ENCODE measurements at places on chromosomes 5 and 9.

DNA sequence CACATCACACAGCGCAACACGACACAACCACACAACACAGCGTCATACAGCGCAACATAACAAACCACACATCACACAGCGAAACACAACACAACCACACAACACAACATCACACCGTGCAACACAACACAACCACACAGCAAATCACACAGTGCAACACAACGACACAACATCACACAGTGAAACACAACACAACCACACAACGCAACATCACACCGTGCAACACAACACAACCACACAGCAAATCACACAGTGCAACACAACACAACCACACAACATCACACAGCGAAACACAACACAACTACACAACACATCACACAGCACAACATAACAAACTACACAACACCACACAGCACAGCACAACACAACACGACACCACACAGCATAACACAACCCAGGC is 40.4 kb upstream of the PTCH1 start:
- DNase-seq = no peak

- no peak for DNase-seq
Measured at GRCh38 chr5:980966-981365, 27.6 kb upstream of the NKD2 start.

DNA sequence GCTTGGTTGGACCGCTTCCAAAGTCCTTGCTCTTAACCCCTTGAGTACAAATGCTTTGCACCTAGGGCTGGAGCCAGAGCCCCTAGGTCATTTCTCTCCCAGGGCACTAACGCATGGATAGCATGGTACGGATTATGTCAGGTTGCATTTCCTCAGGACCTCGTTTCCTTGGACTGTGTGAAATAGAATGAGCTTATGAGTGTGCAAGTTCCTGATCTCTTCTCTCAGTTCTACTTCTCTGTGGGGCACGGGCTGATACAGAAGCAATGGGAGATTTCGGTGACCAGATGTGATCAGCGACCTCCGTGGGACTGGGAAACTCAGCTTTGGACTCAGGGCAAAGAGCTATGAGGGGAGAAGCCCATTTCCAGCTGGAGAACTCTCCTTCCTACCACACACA is 14.2 kb downstream of the SPARC start:
- DNase-seq = no peak

DNA sequence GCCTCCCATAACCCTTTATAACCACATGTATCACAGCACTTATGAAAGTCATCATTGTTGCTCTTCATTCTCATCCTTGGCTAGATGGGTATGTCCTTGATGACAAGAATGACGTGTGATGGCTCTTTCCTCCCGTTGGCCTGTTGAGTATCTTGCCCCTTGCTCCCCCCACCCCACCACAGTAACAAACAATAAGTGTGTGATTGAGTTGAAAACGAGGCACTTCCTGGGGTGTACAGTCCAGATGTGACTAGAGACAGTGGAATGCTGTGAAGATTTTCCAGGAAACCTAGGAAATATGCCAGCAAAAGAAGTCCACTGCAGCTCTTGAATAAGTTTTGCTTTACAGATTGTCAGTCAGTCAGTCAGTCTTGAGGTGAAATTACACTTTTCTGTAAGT is 262.5 kb downstream of the ELAVL2 start:
- DNase-seq = no peak

DNA sequence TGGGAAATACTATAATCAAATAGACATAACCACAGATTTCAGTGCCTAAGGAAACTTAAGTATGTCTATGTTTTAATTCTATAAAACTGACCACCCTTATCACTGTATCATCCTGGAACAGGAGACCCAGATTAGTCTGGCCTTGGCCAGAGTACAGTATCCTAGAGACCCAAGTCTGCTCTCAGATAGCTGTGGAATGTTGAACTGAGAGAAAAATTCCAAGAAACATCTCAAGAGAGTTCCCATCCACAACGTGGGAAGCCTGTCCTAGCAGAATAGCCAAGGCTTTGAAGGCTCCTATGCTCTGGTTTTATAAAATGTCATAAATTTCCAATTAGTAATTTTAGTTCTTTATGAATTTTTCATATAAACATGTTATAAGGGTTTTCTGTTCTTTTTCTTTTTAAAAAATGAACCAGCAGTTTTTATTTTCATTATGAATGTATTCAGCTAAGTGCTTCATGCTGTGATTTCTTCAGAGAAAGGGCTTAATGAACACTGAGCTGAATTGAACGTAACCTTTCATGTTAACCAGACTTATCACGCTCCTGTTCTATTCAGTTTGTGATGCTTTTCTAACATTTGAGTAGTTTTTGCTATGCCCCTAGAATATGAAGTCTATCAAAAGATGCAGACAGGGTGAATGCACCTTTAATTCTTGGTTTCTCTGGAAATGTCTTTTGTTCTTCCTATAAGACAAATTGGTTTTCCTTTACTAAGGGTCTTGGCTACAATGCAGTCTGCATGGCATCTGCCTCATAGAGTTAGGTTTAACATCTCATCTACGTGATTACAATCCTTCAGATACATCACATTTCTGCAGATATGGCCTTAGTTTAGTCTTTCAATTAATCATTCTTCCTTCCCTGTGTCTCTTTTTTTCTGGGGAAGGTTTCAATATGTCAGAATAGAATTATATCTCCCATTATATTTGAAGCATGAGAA is 230.8 kb downstream of the CYLC2 start:
- DNase-seq = no peak

DNA sequence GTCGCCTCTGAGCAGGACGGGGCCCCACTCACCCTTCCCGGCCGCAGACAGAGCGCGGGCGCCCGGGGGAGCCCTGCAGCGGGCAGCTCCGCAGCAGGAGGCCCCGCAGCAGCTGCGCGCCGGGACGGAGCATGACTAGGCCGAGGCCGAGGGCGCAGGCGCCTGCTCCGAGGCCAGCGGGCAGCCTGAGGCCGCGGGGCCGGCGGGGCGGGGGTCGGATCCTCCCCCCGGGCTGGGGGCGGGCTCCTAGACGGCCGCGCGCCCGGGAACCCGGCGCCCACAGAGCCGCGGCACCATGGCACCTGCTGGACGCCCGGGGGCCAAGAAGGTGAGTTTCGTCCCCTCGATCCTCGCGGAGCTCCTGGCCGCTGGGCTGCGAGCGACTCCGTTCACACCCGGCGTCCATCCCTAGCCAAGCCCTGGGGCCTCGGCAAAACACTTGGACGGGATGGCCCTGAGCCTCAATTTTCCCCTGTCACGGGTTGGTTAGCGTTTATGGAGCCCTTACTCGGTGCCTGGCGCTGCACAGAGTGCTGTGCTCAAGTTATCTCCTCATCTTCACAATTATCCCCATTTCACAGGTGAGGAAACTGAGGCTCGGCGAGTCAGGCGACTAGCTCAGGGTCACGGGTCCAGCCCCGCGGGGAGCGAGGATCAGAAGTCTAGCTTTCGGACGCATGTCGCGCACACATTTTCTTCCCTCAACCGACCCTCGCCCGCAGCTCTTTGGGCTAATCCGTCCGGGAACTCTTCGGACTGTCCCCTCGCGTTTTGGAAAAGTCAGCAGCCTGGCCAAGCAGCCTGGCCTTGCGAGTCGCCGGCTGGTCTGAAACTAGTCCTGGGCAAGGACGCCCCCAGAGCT is at the start of the genes BHMT2 and DMGDH:
BHMT2 (plus strand) TSS at position 280 of the 862 bp plus-strand sequence; CDS start at position 296, 16 bp downstream.
DMGDH (minus strand) TSS at position 187 of the 862 bp plus-strand sequence; CDS start at position 133, 54 bp downstream.
- DNase-seq = no peak

- DNase-seq = no peak
Measured at GRCh38 chr5:170571281-170571731, 67.5 kb downstream of the KCNIP1 start.
